Activated naive CD8-positive, alpha-beta T cell treated with anti-CD3 and anti-CD28 coated beads, Interleukin-2, amount 10 ng/mL, durations not matched to agents 7 days and 5 days (primary cell): ENCODE measurements at places on chromosomes 7 and 10. TPM values are rescaled to one million over a fixed set of nuclear protein-coding genes. Genes with fewer than 3 reads are reported as not detected.

- peak overlapping the region; percentile 45 for H3K4me3 ChIP-seq
- no peaks in the 10 kb centered on the region for H3K36me3 ChIP-seq
- peaks cover 9% of the 10 kb centered on the region for H3K4me1 ChIP-seq
- H3K27me3 ChIP-seq: peaks cover 2% of the 10 kb centered on the region
- H3K27ac ChIP-seq: no peak overlapping the region
These were observed 70.3 kb upstream of the NMT2 start for GRCh38 chr10:15238555-15239335.

DNA sequence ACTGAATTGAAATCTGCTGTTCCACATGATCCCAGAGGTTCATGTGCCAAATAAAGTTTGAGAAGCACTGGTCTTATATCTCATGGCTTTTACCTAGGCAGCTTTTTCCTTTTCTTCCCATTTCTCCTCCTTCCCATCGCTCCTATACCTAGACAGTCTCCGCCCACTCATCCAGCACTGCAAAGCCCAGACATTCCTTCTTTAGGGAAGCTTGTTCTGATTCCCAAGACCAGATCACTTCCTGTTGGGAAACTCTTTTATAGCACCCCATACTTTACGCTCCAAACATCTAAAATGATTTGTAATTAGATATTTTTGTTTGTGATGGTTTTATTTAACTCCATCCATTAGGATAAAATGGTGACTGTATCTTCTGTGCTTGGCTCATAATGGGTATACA, 75.9 kb downstream of the BMPER start:
- H3K27me3 ChIP-seq: no peaks in the 10 kb centered on the region
- H3K36me3 ChIP-seq: no peaks in the 10 kb centered on the region
- no peaks in the 10 kb centered on the region for H3K4me1 ChIP-seq
- H3K4me3 ChIP-seq: no peak overlapping the region
- H3K27ac ChIP-seq: no peak overlapping the region

OR2A12 gene
- total RNA-seq: not detected

DNA sequence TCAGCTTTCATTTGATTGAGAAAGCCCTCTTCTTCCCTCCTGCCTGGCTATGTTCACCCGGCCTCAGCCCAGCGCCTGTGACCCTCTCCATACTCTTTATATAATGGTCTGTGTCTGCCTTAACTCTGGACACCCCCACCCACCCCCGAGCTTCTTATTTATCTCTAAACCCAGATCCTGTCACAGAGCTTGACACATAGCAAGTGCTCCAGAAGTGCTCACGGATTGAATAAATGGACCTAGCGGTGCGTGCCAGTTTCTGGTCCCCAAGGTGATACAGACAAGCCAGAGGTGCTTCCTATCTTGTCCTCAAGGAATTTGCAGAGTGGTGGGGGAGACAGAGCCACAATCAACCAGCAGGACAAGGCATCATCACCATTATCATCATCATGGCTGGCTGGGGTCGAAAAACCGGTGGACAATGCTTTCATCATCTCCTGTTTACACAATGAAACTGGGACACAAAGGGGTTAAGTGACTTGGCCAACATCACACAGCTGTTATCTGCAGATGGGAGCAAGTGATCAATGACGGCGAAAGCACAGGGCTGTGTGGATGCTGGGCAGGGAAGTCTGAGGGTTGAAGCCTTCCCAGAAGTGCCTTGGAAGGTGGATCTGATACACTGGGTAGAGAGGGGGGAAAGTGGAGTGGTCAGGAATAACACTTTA, 2.2 kb upstream of the LOXL4 start:
- H3K4me1 ChIP-seq: peaks cover 3% of the 10 kb centered on the region
- no peak overlapping the region for H3K4me3 ChIP-seq
- H3K27ac ChIP-seq: no peak overlapping the region
- DNase-seq: no peak
- no peaks in the 10 kb centered on the region for H3K36me3 ChIP-seq
- peaks cover 52% of the 10 kb centered on the region for H3K27me3 ChIP-seq

DNA sequence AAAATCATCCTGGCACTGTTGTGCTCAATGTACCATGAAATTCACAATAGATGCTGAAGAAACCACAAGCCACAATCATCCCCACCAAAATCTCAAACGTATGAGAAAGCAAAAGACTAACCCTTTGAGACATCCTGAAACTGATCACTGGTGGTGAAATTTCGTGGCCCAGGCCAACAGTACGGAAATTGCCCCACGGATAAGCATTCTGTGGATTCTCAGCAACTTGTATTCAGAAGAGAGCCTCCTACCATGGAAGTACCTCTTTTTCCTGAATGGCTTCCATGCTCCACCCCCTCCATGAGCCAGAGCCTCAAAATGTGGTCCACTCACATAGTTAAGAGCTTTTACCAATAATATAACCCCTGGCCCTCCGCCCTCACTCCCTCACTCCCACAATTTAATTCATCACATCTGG, 163.9 kb upstream of the AUTS2 start:
- H3K27me3 ChIP-seq: peaks cover 14% of the 10 kb centered on the region
- DNase-seq: no peak
- no peaks in the 10 kb centered on the region for H3K4me1 ChIP-seq
- no peak overlapping the region for H3K4me3 ChIP-seq

SEMA3A gene
- 3.3 TPM for total RNA-seq

DNA sequence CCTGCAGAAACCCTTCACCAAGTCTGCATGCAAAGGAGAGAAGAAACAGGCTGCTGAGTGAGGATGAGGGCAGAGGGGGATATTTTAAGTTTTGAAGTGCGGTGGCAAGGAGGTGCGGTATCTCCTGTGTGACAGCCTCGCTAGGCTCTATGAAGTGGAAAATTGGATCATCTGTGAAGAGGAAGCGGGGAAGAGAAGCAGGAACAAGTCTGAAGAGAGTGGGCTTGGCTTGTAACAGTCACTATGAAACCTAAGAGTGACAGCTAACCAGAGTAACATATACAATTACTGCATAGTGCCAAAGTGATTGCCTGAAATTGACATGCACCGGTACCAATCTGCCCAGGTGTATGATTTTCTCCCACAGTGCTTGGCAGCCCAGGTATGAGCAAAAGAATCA, 287.5 kb upstream of the KLF14 start:
- H3K4me3 ChIP-seq: peak overlapping the region; percentile 18
- peak overlapping the region; percentile 36 for H3K27ac ChIP-seq
- peaks cover 26% of the 10 kb centered on the region for H3K4me1 ChIP-seq
- DNase-seq: no peak
- peaks cover 26% of the 10 kb centered on the region for H3K36me3 ChIP-seq
- H3K27me3 ChIP-seq: no peaks in the 10 kb centered on the region

GRCh38 chr7:42224391-42225003, 12.5 kb downstream of the GLI3 start:
- no peak overlapping the region for H3K27ac ChIP-seq
- peaks cover 47% of the 10 kb centered on the region for H3K27me3 ChIP-seq
- DNase-seq: no peak
- H3K36me3 ChIP-seq: no peaks in the 10 kb centered on the region
- no peak overlapping the region for H3K4me3 ChIP-seq
- H3K4me1 ChIP-seq: peaks cover 5% of the 10 kb centered on the region

DNA sequence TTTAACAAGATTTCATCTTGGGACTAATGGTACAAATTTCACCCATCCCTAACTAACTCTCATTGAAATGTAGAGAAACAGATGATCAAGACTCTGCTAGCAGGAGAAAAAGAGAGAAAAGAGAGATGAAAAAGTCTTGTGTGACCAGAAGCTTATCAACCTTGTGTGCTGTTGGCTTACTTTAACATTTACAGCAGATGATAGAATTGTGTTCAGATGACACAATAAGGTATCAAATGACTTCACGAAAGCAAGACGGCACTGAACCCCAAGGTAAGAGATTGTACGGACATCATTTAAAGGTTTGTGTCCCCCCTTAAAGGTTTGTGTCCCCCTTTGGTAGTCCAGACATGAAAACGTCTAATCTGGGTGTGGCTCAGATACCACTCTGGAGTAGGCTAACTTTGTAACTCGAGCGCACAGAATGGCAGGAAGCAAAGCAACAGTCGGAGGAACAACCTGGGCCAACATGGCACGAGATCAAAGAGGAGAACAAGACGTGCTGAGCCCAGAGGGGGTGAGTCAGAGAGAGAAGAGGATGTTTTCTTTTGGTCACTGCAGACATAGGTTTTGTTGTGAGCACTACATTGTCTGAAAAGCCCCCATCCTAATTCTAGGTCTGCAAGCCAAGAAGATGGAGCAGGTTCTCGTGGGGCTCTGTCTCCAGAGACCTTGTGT, 10.4 kb upstream of the LMBR1 start:
- H3K27ac ChIP-seq: peak overlapping the region; percentile 65
- DNase-seq: no peak
- H3K4me1 ChIP-seq: peaks cover 9% of the 10 kb centered on the region
- H3K36me3 ChIP-seq: no peaks in the 10 kb centered on the region
- peaks cover 11% of the 10 kb centered on the region for H3K27me3 ChIP-seq

GRCh38 chr10:11539191-11539868, 72.1 kb downstream of the USP6NL start:
- H3K4me3 ChIP-seq: no peak overlapping the region
- H3K27me3 ChIP-seq: no peaks in the 10 kb centered on the region
- no peak overlapping the region for H3K27ac ChIP-seq
- no peaks in the 10 kb centered on the region for H3K36me3 ChIP-seq

DNA sequence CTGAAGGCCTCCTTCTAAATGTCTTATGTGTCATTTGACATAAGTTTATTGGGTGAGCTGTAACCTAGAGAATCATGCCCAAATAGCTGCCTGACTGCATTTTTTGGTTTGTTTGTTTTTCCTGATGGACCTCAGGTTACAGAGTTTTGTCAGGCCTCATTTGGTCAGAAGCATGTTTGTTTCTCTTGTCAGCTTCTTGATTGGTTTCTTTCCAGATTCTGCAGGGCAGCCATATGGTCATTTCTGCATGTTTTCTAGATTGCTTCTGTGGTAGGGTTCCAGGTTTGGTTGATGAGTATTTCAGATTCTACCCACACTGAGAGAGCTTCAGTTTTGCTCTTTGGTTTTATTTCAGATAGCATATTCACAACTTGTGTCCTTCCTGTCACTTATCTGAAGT, 28.0 kb downstream of the GLCCI1 start:
- H3K27ac ChIP-seq: no peak overlapping the region
- no peaks in the 10 kb centered on the region for H3K27me3 ChIP-seq
- no peak for DNase-seq

- H3K4me3 ChIP-seq: no peak overlapping the region
- no peaks in the 10 kb centered on the region for H3K36me3 ChIP-seq
- no peak overlapping the region for H3K27ac ChIP-seq
- DNase-seq: no peak
These were observed 641.5 kb upstream of the SORCS1 start for GRCh38 chr10:107806026-107806425.

ZDHHC4 gene
- total RNA-seq: 44.6 TPM

ADRA2A gene
- total RNA-seq: not detected

- DNase-seq: no peak
- H3K4me3 ChIP-seq: no peak overlapping the region
- H3K27me3 ChIP-seq: peaks cover 4% of the 10 kb centered on the region
- no peak overlapping the region for H3K27ac ChIP-seq
- no peaks in the 10 kb centered on the region for H3K36me3 ChIP-seq
These were observed 115.4 kb downstream of the TEX36 start for GRCh38 chr10:125567529-125567928.

NUTM2E gene
- not detected for total RNA-seq

DNA sequence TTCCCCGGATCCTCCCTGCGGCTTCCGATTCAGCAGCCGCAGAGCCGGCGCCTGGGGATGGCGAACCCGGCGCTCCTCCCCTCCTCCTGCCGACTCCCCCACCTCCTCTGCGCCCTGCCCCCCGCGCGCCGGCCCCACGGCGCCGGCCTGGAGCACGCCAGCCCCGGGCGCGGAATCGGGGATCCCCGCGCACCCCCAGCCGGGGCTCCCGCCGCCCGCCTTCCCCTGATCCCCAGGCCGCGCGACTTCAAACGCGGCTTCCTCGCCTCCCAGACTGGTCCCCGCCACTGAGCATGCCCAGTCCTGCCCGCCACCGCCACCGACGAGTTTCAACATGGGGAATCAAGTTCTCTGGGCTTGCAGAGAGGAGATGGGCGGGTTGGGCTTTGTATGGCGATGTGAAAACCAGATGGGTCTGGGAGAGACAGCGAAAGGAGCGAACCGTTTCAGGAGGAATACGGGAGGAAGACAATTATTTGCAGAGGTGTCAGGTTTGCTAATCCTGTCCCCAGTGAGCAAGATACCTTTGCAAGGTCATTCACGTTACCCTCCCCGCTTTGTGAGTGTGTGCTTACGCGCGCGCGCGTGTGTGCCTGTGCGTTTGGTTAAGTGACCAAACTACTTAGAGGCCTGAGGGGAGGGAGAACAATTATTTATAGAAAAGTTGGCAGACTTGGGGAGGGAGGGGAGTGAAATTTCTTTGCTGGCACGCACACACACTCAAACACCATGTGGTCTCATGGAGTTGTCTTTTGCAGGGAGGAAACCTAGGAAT, at the start of gene PANK1:
TSS of gene PANK1 (minus strand) at position 276 of the 775 bp plus-strand sequence. CDS start 351 bp downstream, outside the sequence.
- H3K36me3 ChIP-seq: peaks cover 2% of the 10 kb centered on the region
- peak; percentile 80 for DNase-seq
- H3K27ac ChIP-seq: peak within 1 kb of the TSS; percentile 74

DNA sequence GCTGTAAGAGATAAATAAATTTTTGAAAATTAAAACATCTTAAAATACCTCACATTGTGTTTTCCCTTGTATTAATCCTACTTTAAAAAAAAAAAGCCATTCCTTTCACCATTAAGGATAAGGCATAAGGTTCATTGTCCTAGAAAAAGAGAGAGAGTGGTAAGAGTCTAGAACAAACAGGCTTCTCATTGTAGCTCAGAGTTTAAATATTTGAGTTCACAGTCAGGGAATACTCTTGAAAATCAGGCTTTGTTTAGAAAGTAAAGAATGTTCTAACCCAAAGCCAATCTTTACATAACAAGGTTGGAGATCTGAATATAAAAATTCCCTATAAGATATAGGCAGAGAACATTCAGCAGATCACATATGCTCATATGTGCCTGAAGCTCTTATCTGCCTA, 40.2 kb upstream of the TES start:
- peaks cover 32% of the 10 kb centered on the region for H3K4me1 ChIP-seq
- H3K27me3 ChIP-seq: peaks cover 26% of the 10 kb centered on the region
- no peak for DNase-seq
- no peak overlapping the region for H3K27ac ChIP-seq
- H3K4me3 ChIP-seq: no peak overlapping the region

FXYD4 gene
- total RNA-seq: not detected

DNA sequence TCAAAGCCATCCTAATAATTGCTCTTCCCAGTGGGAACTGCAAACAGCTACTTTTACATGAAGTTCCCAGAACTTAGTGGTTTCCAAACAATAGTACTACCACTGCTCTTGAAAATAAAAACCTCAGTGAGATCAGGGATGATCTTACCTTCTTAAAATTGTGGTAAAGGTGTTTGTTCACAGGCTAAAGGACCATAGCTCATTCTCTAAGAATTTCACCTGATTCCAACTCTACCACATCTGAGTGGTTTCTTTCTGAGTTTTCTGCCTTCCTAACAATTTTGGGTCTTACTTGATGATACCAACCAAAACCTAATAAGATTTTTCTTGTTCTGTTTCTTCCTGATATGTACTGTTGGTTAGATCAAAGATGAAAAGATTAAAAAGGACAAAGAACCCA, 45.6 kb upstream of the AGBL3 start:
- H3K36me3 ChIP-seq: no peaks in the 10 kb centered on the region
- no peak for DNase-seq
- H3K27me3 ChIP-seq: no peaks in the 10 kb centered on the region
